Osteocyte (in vitro differentiated cells): ENCODE measurements at places on chromosomes 7 and 10. TPM values are rescaled to one million over a fixed set of nuclear protein-coding genes. Genes with fewer than 3 reads are reported as not detected.
A peak's percentile ranks its signal among the peaks of the same experiment; 100 is the strongest.

LRRN3 gene
- 0.55 and 0.56 TPM in 2 replicates for total RNA-seq

DNA sequence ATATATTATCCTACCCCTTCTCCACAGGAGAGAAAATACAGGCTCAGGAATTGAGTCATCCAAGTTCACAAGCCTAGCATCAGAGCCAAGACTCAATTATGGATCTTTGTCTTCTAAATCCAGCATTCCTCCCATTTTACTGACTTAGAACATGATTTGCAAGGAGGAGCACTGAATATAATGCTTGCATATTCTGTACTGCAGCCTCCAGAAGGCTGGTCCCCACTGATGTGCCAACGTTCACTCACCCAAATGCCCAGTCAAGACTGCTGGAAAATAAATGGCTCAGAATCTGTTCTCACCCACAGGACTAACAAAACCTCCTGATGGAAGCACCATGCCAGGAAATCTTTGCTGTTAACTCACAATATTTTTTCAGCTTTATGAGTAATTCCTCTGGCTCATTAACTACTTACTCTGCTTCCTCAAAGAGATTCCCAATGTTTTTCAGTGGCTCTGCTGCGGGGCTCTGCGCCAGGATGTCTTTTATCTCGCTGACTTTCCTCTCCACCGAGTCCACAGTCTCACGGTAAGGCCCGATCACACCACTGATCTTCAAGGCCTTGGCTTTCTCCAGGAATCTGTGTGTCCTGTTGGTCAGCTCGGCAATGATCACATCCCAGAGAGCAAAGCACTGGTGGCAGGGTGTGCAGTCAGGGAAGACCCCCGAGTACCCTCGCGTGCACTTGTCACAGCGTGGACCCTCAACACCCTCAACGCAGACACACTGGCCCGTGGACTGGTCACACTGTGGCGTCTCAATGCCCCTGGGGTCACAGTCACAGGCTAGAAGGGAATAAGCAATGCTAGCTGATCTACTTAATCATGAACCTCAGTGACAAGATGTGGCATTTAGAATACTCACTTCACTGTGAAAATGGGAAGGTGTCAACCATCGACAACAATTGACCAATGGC is 48.8 kb downstream of the DLD start:
- H3K4me1 ChIP-seq: peaks cover 81% of the 10 kb centered on the region
- no peak for DNase-seq
- H3K27me3 ChIP-seq: no peaks in the 10 kb centered on the region
- peaks cover 77% of the 10 kb centered on the region for H3K36me3 ChIP-seq

GRCh38 chr10:62396864-62397263 is 22.7 kb downstream of the ZNF365 start:
- H3K4me1 ChIP-seq: no peaks in the 10 kb centered on the region
- H3K4me3 ChIP-seq: no peak overlapping the region
- H3K36me3 ChIP-seq: no peaks in the 10 kb centered on the region

DNA sequence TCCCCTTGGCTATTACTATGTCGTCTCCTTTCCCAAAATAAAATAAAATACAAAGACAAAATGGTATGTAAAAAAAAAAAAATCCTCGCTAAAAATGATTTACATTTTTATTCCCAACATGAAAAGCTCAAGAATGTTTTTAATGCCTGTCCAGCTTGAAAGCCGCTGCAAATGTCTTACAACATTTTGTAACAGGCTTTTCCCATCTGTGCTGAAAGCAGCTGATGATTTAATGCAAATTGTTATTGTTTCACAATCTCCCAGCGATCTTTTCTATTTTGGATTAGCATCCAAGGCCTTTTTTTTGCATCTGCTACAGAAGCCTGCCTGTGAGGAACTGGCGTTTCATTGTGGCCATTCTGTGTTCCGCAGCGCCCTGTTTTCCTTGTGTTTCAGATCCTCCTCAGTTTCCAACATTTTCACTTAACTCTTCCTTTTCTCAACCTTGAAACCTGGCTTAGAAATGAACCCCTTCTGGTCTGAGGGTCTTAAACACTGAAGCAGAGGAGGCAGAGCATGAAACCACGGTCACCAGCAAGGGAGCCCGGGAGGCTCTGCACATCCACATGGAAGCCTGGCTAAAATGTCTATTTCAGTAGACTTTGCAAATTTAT is 712.1 kb downstream of the PARD3 start:
- peak; percentile 46 for DNase-seq
- peaks cover 2% of the 10 kb centered on the region for H3K27me3 ChIP-seq
- no peaks in the 10 kb centered on the region for H3K36me3 ChIP-seq
- peaks cover 2% of the 10 kb centered on the region for H3K4me1 ChIP-seq
- H3K27ac ChIP-seq: no peak overlapping the region

CFTR gene
- not detected in 2 replicates for total RNA-seq

- no peaks in the 10 kb centered on the region for H3K4me1 ChIP-seq
- no peaks in the 10 kb centered on the region for H3K36me3 ChIP-seq
- no peak overlapping the region for H3K4me3 ChIP-seq
- H3K27me3 ChIP-seq: peaks cover 8% of the 10 kb centered on the region
These were observed 845 bp downstream of the CCDC172 start for GRCh38 chr10:116324951-116325635.

CAV2 gene
- 81.6 and 86.8 TPM in 2 replicates for total RNA-seq

GRCh38 chr7:21041666-21042065 is 255.0 kb upstream of the SP8 start:
- H3K4me3 ChIP-seq: no peak overlapping the region
- no peaks in the 10 kb centered on the region for H3K36me3 ChIP-seq
- H3K4me1 ChIP-seq: no peaks in the 10 kb centered on the region
- H3K27ac ChIP-seq: no peak overlapping the region
- H3K27me3 ChIP-seq: no peaks in the 10 kb centered on the region

DNA sequence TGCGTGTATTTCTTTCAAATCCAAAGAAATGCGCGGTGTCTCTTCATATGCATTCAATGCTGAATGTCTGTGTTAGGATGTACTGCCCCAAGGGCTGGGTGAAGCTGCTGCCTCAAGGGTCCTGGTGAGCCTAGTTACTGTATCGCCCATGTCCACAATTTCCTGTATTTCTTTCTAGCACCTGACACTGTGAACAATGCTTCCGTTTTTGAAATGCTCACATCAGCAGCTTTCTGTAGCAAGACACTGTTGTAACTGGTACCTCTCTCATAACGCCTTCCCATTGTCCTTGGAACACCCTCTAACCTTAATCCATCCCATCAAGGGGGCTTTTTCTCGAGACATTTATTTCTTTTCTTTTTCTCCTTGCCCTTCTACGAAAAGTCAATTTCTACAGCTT is 25.1 kb downstream of the NRP1 start:
- DNase-seq: no peak
- H3K36me3 ChIP-seq: peaks cover 41% of the 10 kb centered on the region
- H3K27ac ChIP-seq: peak overlapping the region; percentile 7
- H3K4me1 ChIP-seq: peaks cover 60% of the 10 kb centered on the region

- H3K27ac ChIP-seq: peak overlapping the region; percentile 80
- H3K4me1 ChIP-seq: peaks cover 73% of the 10 kb centered on the region
- DNase-seq: no peak
- H3K4me3 ChIP-seq: no peak overlapping the region
These were observed 84.9 kb downstream of the CHRM2 start for GRCh38 chr7:136953386-136953785.

IFIT1 gene
- total RNA-seq: 20.4 and 21.5 TPM in 2 replicates

SAMD9L gene
- 16.8 and 17.6 TPM in 2 replicates for total RNA-seq

KCNMA1 gene
- 95.5 and 98.1 TPM in 2 replicates for total RNA-seq

- H3K36me3 ChIP-seq: no peaks in the 10 kb centered on the region
- DNase-seq: no peak
- H3K4me1 ChIP-seq: peaks cover 35% of the 10 kb centered on the region
- no peak overlapping the region for H3K4me3 ChIP-seq
- peak overlapping the region; percentile 89 for H3K27ac ChIP-seq
- H3K27me3 ChIP-seq: no peaks in the 10 kb centered on the region
These were observed 27.6 kb downstream of the CHCHD3 start for GRCh38 chr7:133054162-133054840.

CPA2 gene
- total RNA-seq: not detected in 2 replicates

DNA sequence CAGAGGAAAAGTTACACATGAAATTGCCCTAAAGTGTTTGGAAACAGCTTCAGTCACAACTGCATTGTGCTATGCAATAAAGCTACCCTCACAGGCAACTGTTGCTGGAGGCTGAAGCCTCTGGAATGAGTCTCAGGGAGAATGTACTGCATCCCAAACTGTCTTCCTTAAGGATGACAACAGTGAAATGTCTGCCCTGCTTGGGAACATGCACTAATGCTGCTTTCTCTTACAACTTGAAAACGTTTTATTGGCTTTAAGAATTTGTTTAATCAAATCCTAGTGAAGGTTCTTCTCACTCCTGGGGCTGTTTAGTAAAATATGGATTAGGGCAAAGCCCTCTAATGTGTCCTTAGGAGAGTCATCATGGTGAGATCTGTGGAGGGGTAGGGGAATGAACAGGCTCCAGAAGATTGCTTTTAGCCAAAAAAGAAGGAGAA is 215.4 kb downstream of the TWIST1 start:
- no peak for DNase-seq
- H3K36me3 ChIP-seq: no peaks in the 10 kb centered on the region
- peaks cover 21% of the 10 kb centered on the region for H3K4me1 ChIP-seq
- H3K27ac ChIP-seq: no peak overlapping the region
- H3K27me3 ChIP-seq: no peaks in the 10 kb centered on the region
- H3K4me3 ChIP-seq: no peak overlapping the region

DNA sequence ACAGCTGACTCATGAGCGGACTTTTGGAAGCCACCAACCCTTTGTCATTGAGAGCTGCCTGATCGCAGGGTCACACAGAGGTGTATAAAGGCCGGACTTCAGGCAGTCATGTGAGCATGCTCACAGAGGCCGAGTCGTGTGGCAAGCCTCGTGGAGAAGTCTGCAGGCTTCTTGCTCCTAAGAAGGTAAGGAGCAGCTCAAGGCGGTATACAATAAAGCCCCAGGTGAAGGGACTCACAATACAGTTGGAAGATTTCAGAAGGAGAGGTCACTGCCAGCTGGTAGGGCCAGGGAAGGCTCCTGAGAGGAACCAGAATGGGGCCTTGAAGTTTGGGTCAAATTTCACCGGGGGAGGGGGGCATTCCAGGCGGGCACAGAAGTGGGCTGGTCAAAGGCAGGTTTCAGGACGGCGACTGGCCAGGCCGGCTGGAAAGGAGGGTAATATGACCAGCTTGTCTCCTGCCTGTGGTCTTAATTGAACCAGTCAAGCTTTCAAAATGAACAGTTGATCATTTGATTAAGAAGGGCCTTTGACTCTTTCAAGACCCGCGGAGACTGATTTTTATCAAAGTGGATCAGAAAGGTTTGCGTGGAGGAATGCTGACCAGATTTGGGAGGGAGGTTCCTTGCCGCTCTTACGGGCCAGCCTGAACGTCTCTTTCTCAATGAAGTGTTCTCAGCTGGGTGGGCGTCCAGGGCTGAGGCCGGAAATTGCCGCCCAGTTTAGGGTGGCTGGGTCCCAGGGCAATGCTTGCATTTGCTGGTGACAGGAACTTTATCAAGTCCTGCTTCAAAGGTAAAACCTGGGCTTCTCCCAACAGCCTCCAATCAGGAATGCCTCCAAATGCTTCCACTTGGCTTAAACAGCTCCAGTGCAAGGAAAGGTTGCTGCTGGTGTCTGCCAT is 178.6 kb downstream of the EMX2 start:
- DNase-seq: no peak
- H3K36me3 ChIP-seq: no peaks in the 10 kb centered on the region
- H3K27ac ChIP-seq: no peak overlapping the region
- no peak overlapping the region for H3K4me3 ChIP-seq
- no peaks in the 10 kb centered on the region for H3K4me1 ChIP-seq

ZNF804B gene
- not detected in 2 replicates for total RNA-seq

GRCh38 chr10:6108631-6109443 is 20.0 kb downstream of the RBM17 start:
- no peaks in the 10 kb centered on the region for H3K27me3 ChIP-seq
- peaks cover 4% of the 10 kb centered on the region for H3K4me1 ChIP-seq
- no peak for DNase-seq
- peaks cover 44% of the 10 kb centered on the region for H3K36me3 ChIP-seq
- no peak overlapping the region for H3K27ac ChIP-seq
- H3K4me3 ChIP-seq: no peak overlapping the region

GRCh38 chr10:121216721-121217181 is 365.6 kb downstream of the WDR11 start:
- no peak overlapping the region for H3K4me3 ChIP-seq
- H3K4me1 ChIP-seq: no peaks in the 10 kb centered on the region
- no peak overlapping the region for H3K27ac ChIP-seq
- H3K36me3 ChIP-seq: no peaks in the 10 kb centered on the region
- peaks cover 6% of the 10 kb centered on the region for H3K27me3 ChIP-seq

DNA sequence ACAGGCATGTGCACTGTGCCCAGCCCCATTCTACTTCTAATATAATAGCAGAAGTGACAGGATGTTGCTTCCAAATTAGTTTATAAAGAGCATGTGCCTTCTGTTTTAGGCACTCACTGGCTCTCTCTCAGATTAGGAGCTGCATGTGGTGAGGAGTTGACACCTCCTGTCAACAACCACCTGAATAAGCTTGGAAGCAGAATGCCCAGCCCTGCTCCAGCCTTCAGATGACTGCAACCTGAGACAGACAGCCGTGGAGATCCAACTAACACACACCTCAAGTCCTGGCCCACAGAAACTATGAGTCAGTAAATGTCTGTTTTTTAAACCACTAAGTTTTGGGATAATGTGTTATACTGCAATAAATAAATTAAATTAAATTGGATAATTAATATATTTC is 54.5 kb downstream of the PARD3 start:
- peak overlapping the region; percentile 23 for H3K27ac ChIP-seq
- no peaks in the 10 kb centered on the region for H3K27me3 ChIP-seq
- H3K36me3 ChIP-seq: no peaks in the 10 kb centered on the region
- H3K4me1 ChIP-seq: peaks cover 57% of the 10 kb centered on the region
- DNase-seq: no peak

FGFR2 gene
- 8.0 and 10.3 TPM in 2 replicates for total RNA-seq

EFCAB10 gene
- total RNA-seq: not detected in 2 replicates

MUC3A gene
- total RNA-seq: not detected in 2 replicates

DNA sequence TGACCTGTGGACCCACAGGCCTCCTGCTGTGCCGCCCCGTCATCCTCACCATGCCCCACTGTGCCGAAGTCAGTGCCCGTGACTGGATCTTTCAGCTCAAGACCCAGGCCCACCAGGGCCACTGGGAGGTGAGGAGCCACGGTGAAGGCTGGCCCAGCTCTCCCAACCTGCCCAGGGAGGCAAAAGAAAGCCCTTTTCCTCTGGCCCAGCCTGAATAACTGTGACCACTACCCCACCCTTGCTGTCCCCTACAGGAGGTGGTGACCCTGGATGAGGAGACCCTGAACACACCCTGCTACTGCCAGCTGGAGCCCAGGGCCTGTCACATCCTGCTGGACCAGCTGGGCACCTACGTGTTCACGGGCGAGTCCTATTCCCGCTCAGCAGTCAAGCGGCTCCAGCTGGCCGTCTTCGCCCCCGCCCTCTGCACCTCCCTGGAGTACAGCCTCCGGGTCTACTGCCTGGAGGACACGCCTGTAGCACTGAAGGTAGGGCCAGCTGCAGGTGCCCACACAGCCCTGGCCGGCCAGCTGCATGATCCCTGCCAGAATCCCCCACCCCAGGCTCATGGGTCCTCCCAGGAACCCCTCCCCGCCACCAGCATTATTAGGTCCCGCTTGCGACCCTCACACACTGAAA is 25.5 kb upstream of the SLC29A3 start:
- no peaks in the 10 kb centered on the region for H3K4me1 ChIP-seq
- no peak for DNase-seq
- H3K4me3 ChIP-seq: no peak overlapping the region
- peaks cover 9% of the 10 kb centered on the region for H3K36me3 ChIP-seq
- no peaks in the 10 kb centered on the region for H3K27me3 ChIP-seq
- H3K27ac ChIP-seq: no peak overlapping the region

GRCh38 chr10:131184503-131184902 is 127.0 kb downstream of the TCERG1L start:
- no peaks in the 10 kb centered on the region for H3K36me3 ChIP-seq
- no peaks in the 10 kb centered on the region for H3K27me3 ChIP-seq
- DNase-seq: peak; percentile 59
- no peak overlapping the region for H3K27ac ChIP-seq
- no peaks in the 10 kb centered on the region for H3K4me1 ChIP-seq
- no peak overlapping the region for H3K4me3 ChIP-seq
